Activated CD8-positive, alpha-beta memory T cell treated with anti-CD3 and anti-CD28 coated beads, Interleukin-2, amount 50 U/mL, for 48 hours (primary cell): ENCODE measurements at places on chromosomes 2 and 18.

- no peak for DNase-seq
Measured at GRCh38 chr2:169838743-169839489, 11.7 kb downstream of the UBR3 start.

DNA sequence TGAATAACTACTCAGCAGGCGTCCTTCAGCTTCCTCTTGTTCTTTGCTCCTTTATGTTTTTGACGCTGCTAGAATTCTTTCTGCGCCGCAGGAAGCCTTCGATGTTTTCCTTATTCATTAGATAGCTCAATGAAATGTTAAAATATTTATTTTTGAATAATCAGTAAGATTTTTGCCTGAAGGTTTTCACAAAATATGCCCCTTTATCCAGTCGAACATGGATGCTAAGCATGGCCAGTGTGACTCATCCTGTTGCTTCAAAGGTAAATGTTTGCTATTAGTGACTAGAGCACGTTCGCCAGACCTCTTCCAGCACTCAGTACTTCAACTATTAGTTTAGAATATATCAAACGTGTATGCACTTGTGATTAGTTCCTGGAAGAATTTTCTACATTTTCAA is 7.6 kb upstream of the MEIS1 start:
- no peak for DNase-seq

DNA sequence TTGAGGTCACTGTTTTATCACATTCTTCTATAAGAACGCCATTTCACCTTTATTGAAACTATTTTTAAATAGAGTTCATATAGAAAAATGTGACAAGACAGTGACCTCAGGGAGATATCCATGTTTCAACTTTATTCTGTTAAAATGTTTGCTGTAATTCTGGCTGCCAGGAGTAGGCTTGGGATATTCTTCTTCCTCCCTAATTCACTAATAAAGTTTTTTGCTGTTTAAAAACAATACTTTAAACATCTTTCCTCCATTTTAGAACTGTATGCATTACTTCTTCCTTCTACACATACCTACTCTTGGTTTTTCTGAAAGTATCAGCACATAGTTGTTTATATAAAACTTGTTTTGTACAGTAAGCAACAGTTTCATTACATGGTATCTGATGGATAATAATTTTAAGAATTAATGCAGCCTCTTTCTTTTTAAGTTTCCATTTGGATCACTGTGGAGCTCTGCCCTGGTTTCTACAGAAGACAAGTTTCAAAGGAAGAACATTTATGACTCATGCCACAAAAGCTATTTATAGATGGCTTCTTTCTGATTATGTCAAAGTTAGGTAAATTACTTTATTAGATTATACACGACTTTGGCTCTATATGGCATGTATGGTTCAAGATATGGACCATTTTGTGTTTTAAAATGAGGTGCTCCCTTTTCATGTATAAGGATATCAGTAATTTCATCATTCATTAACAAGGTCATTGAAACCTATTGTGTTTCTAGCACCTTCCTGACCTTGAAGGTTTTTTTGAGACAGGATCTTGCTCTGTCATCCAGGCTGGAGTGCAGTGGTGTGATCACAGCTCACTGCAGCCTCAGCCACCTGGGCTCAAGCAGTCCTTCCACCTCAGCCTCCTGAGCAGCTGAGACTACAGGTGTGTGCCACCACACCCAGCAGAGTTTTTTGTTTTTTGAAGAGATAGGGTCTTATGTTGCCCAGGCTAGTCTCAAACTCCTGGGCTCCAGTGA is 7.2 kb downstream of the CPSF3 start:
- no peak for DNase-seq

DNA sequence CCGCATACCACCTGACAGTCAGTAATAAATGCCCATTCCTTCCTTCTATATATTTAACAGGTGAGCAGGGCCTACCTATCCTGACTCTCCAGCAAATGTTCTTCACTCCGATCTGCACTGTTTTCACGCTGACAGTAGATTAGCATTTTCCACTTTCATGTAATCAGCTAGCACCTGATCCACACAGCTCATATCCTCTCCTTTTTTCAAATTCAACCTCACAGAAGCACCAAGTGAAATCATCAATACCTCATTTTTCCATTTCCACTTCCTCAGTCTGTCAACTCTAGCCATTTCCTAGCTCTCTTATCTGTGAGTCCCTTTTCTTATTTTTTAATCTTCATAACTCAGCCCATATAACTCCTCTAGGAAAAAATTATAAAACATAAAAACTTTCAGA is 402.8 kb downstream of the ZEB2 start:
- DNase-seq = no peak
